Esophagus muscularis mucosa (tissue), 4 donors: ENCODE measurements at places on chromosomes 13 and 19. TPM values are rescaled to one million over a fixed set of nuclear protein-coding genes. Genes with fewer than 3 reads are reported as not detected.

Gene SIGLEC5
- total RNA-seq = 0.52 TPM

DNA sequence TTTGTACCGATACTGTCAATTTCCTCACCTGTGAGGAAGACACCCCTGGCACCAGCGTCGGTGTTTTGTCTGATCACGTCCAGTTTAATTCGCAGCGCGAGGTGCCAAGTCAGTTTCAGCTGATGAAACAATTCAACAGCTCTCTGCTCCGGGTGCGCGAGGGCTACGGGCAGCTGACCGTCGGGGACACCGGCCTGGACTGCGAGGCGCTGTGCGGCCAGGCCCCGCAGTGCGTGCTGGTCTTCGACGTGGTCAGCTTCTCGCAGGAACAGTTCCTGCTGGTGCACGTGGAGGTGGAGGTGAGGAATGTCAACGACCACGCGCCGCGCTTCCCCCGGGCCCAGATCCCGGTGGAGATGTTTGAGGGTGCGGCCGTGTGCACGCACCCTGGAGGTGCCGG, 171.5 kb downstream of the OLFM4 start:
- DNase-seq = peak; percentile 78

- no peak for DNase-seq
Observed at GRCh38 chr13:92590503-92590908, 636.1 kb upstream of the GPC6 start.

GRCh38 chr13:36345438-36346221, 564 bp downstream of the SPART start:
- peak; percentile 93 for DNase-seq

DNA sequence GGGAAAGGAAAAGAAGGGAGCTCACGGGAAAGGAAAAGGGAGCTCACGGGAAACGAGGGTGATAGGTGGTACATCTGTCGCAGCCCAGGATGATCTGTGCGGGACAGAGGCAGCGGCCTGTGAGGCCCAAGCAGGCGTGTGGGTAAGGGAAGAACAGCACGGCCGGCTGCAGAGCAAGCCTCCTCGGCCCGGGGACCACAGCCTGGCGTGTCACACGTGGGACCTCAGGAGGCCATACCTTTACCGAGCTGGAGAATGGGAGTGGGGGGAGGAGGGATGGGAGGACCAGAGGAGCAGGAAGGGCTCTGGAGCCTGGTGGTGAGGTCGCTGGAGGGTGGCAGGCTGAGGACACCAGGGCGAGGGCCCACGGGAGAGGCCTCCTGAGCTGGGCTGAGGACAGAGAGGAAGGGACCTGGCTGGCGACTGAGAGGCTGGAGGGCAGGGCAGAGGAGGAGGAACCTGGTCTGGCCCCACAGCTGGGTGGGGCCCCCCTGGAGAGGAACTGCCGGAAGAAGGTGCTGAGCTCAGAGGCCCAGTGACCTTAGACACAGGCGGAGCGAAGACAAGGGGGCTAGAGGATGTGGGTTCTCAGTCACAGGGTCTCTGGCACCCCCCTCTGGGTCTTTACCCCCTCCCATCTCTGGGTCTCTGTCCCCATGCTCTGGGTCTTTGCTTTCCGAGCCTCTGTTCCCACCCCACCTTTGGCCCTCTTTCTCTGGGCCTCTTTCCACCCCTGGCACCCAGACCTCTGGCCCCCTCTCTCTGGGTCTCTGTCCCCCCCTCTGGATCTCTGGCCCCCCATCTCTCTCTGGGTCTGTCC, 2.9 kb upstream of the FTL start:
- no peak for DNase-seq

DNA sequence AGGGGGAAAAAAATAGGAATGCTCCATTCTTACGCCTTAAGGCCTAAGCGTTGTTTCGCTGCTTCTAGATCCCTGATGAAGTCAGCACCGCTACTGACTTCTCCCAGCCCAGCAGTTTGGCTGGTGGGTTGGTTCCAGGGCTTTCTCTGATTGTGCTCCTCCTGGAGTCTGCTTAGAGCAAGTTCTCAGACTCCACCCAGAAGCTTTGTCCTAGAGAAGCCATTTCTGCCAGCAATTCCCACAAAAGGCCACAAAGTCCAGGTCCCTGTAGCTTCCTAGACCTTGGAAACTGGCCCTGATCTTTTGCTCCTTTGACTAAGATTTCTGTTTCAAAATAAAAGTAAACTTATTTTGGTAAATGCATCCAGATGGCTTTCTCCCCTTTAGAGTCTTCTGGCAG, 65.4 kb downstream of the KCTD12 start:
- no peak for DNase-seq

Gene PPP6R1
- 50.9 TPM for total RNA-seq

Gene ZNF799
- 3.6 TPM for total RNA-seq

DNA sequence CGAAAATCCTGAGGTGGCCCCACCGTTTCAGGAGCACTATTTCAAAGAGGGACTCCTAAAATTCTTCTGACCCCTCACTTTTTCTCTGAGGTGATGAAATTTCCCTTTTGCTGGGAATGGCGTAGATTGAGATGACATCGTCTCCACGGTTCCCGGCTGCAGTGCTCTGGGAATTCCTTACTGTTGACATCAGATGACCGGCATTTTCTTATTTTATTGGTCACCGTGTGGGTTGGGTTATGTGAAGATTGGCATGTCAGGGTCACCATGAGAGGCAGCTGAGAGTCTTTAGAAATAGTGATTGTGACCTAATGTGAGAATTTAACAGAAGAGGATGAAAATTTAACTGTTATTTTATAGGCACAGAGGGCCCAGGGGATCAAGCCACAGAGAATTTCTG, 356.7 kb downstream of the FGF9 start:
- DNase-seq = no peak

Gene FUT3
- total RNA-seq = not detected

Gene IQCN
- 1.4 TPM for total RNA-seq

Gene FCER2
- not detected for total RNA-seq

Gene LILRA2
- total RNA-seq = 2.5 TPM

- DNase-seq = no peak
Observed at GRCh38 chr13:27793507-27794367, 1.5 kb downstream of the GSX1 start.

DNA sequence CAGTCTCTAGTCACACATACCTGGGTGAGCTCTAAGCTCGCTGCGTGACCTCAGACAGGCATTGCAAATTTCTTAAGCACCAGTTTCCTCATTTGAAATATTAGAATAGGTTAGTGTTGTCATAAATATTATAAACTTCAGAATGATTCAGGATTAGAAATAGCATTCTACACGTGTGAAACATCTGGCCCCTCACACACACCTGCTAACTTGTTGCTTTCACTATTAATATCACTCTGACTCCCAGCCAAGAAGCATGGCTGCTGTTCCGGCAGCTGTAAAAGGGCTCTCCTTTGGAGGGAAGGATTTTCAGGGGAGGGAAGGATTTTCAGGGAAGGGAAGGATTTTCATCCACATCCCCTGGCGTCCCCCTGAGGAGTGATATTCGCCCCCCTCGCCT, 161.3 kb upstream of the GPR12 start:
- DNase-seq = no peak

DNA sequence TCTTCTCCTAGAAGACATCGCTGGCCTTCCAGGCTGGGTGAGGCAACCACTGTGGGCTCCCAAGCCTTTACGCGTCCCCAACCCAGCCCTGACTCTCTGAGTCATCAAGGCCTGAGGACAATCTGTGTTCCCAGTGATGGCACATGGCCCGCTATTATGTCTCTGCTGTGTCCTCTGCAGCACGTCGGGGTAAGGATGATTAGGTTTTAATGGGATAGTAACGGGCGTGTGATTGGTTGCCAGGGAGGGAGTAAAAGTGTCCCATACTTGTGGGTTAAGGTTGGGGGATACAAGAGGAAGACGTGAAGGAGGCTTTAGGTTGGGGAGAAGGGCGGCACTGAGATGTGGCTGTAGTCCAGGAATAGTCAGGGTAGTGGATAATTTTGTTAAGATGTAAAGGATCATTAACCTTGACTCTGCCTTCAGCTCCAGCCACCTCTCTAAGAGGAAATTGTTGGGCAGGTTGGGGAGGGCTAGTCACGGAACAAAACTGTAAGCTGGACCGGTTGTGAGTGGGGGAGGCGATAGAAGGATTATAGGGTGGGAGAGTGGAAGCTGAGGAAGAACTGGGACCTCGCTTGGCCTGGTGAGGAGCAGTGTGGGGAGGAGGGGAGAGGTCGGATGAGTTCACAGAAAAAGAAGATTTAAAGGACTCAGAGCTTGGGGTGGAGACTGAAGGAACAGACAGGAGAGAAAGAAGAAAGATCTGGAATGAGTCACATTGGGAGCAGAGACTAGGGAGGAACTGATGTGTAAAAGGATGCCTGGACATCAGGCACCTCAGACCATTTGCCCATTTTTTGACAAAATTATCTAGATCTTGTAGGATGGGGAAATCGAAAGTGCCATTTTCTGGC, 27.9 kb upstream of the IGFL1 start:
- no peak for DNase-seq

Gene CAB39L
- total RNA-seq = 82.6 TPM

DNA sequence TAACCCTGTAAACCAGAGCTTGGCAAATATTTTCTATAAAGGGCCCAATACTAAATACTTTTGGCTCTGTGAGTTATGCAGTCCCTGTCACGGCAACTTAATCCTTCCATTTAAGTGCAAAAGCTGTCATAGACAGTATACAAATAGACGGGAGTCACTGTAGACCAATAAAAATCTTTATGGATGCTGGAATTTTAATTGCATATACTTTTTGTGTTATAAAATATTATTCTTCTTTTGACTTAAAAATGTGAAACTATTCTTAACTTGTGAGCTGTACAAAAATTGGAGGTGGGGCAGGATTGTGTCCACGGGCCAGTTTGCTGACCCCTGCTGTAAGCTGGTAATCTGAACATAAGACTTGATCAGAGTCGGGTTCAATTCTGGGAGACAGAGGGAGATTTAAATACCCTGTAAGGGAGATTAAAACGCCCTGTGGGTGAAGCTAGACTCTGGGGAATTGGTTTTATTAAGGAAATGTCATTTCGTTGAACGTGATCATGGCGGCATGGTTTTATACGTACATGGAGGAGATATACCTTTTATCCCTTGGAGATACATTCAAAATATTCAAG, 21.7 kb downstream of the TNFSF14 start:
- DNase-seq = no peak

DNA sequence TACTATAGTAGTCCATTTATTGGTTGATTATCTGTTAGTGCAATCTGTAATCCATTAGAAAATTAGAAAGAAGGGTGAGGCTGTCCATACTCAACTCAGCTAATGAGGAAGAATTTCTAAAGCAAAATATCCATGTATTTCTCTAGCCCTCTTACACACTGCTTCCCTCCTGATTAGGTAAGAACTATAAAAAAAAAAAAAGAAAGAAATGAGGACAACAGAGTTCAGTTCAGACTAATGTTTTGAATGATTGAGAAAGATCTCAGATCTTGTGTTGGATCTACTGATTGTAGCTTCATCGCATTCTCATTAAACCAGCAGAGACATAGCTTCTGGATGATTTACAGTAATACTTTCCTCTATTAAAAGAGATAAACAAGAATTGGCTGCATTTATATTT, 233.3 kb downstream of the KLF5 start:
- DNase-seq = no peak

Gene SIGLECL1
- total RNA-seq = not detected

Gene ZNF737
- total RNA-seq = 11.0 TPM

DNA sequence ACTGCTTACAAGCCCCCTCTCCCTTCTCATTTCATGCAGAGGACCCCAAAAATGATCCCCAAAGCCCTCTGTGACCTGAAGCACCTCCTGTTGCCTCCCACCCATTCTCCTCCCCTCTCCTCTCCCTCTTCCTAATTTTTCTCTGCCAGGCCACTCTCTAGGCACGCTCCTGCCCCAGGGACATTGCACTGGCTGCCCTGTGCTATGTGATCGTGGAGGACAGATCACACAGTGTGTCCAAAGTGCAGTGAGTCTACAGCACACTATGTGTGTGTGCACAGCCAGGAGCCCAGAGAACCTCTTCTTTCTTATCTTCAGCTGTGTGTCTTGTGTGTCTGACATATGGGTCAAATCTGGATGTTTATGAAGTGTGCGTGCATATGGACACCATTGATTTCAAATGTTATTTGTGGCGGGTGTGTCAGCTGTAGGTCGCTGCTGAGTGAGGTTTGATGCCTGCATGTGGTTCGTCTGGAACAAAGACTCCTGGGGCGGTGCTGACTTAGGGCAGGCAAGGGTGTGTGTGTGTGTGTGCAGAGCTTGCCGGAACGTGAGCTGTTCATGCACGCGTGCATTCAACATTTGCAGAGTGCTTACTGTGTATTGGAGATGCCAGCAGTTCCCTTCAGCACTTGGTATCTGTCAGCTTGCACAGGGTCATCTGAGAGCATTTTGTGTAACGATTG, 2.1 kb upstream of the KLHL26 start:
- no peak for DNase-seq

- DNase-seq = no peak
Observed at GRCh38 chr13:35818633-35819067, 312.5 kb downstream of the DCLK1 start.

Gene COX7A1
- 231 TPM for total RNA-seq

Gene TPP2
- 31.6 TPM for total RNA-seq

GRCh38 chr19:4375164-4376027, 25.0 kb downstream of the SH3GL1 start:
- no peak for DNase-seq

DNA sequence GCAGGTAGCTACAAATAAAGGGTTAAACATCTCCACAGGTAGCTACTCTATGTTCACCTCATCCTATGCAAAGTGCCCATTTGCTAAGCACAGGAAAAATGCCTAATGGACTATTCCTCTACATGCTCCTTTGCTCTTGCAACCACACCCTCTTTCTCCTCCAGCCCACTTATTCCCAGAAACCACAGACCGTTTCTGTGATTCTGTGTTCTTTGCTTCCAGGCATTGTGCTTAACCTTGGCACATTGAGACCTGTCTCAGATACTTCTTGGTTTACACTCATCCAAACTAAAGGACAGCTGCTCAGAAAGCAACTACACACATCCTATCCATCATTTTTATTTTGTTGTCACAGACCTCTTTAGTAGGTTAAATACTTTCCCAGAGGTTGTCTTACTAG, 785.0 kb upstream of the MIR17HG start:
- DNase-seq = no peak

GRCh38 chr13:92592757-92593156, 633.9 kb upstream of the GPC6 start:
- DNase-seq = no peak

Gene PSG6
- total RNA-seq = not detected

- no peak for DNase-seq
Observed at GRCh38 chr13:111174377-111175114, 59.4 kb downstream of the ARHGEF7 start.

Gene CD22
- total RNA-seq = 2.5 TPM

- DNase-seq = no peak
Observed at GRCh38 chr19:604355-604754, 14.7 kb downstream of the HCN2 start.

- no peak for DNase-seq
Observed at GRCh38 chr19:23999821-24000610, 85.3 kb downstream of the ZNF726 start.

- peak; percentile 37 for DNase-seq
Observed at GRCh38 chr13:113901231-113901630, 37.4 kb upstream of the GAS6 start.

- DNase-seq = no peak
Observed at GRCh38 chr13:40221460-40222201, 444.8 kb downstream of the FOXO1 start.

Gene GPC5
- 0.13 TPM for total RNA-seq

Gene MAN2B1
- total RNA-seq = 65.7 TPM
